Left renal pelvis (tissue), 4 donors: ENCODE measurements at places on chromosomes 3 and 15. TPM values are rescaled to one million over a fixed set of nuclear protein-coding genes. Genes with fewer than 3 reads are reported as not detected.

- DNase-seq: no peak
These were observed 51.2 kb downstream of the CFAP20DC start for GRCh38 chr3:58998476-58999117.

GRCh38 chr3:128445357-128445756 lies 21.3 kb downstream of the DNAJB8 start:
- no peak for DNase-seq

DNA sequence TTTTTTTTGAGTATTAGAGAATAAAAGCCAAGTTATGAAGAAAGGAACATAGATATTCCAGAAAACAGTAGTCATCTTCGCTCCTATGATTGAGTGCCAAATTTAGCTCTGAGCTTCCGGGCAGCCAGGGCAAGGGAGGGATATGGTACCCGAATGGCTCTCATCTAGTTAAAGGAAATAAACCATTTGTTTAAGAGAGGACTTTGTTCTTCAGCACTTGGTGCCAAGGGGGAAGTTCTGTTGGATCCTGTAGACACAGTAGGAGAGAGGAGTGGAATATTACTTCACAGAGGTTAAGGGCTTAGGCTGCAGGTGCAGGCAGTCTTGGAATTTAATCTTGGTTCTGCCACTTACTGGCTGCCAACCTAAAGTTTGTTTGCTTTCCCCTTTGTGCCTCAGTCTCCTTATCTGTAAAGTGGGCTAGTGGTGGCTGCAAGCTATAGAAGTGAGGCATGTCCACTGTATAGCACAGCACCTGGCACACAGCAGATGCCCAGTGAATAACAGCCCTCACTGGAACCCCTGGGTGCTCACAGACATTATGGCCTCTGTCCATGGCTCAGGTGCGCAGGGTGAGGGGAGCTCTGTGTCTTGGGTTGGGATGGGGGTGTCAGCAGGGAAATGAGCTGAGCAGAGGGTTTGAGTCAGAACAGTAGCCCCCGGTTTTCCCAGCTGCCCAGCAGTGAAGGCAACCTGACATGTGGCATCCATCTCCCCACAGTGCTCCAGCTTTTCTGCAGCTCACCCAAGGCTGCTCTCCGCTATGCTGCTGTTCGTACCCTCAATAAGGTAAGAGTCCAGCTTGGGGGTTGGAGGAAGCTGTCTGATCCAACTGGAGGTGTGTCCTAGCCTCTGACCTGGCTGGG lies 10.4 kb downstream of the COPG1 start:
- no peak for DNase-seq

DNA sequence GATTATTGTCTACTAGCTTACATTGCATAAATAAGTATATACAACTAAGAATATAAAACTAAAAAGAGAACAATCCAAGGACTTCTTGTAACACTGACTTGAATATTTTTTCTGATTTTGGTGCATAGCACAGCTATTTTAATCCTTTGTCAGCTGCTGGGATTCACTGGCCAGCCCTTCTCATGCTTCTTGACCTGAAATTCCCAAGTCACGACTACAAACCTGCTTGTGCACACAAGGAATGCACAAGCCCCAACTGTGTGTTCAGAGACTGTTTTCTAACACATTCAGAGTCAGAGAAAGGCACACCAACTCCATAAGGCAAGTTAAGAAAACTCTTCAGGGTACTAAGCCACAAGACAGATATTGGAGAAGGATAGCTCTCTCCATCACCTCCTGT lies 80.9 kb downstream of the TNIK start:
- no peak for DNase-seq

DNA sequence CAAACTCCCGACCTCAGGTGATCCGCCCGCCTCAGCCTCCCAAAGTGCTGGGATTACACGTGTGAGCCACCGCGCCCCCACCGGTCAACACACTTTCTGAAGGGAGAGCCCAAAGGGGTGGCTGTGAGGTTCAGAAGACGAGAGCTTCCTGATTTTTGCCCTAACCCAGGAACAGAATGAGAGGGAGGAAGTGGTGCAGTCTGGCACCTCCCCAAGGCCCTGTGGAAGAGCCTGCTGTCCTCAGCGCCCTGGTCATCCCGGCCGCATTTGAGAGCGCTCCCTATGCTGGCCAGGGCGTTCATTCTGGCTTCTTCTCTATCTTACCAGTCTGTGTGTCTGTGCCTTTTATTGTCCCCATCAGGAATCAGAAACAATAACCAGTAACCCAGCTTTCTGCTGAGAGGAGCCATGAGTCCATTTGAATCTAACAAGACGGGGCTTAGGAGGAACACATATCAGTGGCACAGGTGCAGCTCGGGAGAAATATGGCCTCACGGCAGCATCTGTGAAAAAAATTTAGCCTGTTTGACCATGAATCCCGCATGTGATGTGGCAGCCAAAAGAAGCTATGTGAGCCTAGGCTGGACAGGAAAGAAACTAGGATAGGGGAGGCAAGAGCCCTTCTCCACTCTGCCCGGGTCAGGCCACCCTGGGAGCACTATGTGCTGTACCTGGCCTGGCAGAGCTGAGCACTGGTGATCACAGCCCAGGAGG lies 12.9 kb downstream of the BDH1 start:
- DNase-seq: no peak

DNA sequence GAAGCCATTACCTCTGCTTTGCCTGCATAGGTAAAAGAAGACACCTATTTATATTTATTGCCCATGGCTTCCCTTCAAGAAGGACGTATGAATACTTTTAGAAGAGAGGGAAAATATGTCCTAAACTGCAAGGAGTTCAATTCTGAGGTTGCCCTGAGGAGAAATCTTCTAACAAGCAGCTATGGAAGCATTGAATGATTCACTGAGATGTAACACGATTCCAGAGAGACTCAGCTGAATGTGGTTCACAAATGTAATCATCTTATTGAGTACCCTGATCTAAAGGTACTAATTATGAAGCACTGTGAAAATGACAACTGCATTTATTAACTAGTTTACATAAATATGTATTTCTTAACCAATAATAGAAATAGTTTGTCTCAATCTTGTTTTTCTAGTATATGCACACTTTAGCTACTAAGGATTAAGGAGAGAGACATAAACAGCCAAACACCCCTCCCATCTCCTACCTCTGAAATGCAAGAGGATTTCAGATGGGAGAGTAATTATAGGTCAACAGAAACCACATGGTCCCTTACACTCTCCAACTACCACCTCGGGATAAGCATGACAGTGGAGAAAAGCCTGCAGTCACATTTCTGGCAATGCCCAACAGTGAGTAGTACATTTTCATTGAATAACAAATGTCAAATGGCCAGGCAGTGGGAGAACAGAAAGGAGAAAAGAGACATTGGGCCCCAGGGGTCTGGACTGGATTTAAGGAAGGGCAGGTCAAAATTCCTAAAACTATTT lies 506.2 kb upstream of the IL12A start:
- DNase-seq: no peak

GRCh38 chr3:184748219-184749135 lies 36.6 kb upstream of the MAGEF1 start:
- DNase-seq: no peak

- peak; percentile 57 for DNase-seq
These were observed 99.4 kb downstream of the FBLN2 start for GRCh38 chr3:13648060-13649001.

GRCh38 chr15:88563638-88564037 lies 17.2 kb upstream of the DET1 start:
- DNase-seq: no peak

DNA sequence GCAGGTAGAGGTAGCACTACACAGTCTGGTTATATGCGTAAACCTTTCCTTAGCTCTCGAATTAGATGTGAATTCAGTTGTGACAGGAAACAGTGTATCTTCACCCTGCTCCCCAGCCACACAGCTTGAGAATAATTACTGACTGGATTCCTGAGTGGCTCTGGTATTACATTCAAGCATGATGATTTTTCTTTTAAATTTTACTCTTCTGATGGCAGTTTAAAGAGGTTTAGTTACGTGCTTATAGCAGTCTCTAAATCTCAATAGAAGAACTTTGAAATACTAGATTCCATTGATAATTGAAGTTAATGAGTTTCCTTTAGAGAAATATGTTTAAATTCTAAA lies 98.8 kb downstream of the FNDC3B start:
- no peak for DNase-seq

- DNase-seq: no peak
These were observed 452.1 kb upstream of the PPP2R3A start for GRCh38 chr3:135513106-135514059.

- DNase-seq: no peak
These were observed 188.8 kb downstream of the TAFA4 start for GRCh38 chr3:68743521-68743920.

DNA sequence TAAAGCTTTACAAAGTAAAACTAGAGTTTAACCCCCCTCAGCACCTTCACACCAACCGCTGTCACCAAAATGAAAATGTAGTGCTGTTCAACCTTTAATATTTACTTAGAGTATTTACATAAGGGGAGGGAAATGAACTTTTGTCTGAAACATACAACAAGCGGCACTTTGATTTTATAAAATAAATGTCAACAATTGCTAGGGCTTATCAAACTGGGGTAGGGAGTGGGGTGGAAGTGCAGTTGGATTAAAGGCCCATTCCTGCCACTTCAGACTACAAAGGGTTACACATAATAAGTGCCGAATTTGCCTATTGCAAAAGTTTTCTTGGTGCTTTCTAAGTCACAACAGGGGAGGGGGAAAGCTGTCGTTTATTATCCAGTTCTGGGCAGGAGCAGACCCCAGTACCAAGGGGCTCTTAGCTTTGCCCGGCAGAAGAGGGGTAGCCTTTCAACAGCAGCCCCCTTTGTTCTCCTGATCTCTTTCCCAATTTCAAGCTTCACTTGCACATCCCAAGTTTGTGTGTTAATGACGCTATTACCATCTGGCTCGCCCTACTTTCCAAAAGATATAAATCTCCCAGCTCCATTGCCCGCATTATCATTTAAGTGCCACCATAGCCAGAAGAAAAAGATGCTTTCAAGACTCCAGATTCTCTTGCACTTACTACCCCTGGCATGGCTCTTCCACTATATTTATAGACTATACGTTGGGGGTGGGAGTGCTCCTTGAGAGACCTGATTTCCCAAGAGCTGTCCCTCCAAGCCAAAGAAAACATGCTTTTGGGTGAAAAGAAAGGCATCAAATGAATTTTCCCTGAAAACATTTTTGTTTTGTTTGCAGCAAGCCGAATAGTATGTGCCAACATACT lies 17.0 kb downstream of the SOX2 start:
- no peak for DNase-seq

- DNase-seq: no peak
These were observed 154.2 kb downstream of the RAB11A start for GRCh38 chr15:66023311-66023972.

- DNase-seq: no peak
These were observed 10.4 kb downstream of the ARMC8 start for GRCh38 chr3:138197524-138197923.

DNA sequence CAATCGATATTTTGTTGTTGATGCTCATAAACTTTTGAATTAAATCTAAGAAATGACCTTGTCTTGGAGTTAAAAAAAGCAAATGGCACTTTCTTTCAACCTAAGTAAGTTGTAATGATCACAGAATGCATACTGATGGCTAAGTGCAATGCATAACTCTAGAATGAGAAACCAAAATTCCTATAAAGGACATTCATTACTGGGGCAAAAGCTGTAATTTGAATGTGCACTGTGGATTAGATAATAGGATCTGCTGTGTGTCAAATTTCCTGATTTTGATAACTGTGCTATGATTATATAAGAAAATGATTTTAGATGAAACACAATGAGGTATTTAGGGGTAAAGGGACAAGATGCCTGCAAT lies 14.3 kb downstream of the SIAH2 start:
- no peak for DNase-seq

DNA sequence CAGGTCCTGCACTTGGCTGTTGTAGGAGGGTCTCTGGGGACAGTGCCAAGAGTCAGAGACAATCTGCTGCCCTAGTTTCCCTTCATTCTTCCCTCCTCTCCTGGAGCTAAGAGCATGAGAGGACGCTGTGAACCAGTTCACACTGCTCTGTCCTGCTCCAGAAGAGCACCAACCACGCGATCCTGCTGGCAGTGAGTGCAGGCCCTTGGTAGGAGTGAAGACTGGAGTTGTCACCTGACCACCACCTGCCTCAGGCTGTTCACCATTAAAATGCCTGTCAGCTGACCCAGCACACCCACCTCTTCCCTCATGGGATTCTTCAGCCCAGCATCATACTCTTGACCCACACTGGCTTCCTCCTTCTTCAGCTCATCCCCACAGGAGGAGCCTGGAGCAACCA lies 2.9 kb downstream of the TM6SF1 start:
- no peak for DNase-seq

DNA sequence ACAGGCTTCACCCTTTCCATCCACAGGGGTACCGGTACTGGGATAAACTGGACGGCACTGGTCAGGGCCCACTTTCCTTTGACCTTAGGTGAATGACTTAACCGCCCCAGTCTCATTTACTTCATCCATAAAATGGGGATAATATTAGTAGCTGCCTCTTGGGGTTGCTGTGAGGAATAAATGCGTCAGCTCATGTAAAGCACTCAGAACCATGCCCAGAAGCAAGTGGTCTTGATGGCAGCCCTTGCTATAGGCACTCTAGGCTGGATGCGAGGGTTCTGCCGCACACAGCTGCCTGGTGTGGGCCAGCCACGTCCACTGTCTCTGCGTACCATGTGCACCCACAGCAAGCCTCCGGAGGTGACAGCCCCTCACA lies 32.2 kb upstream of the FBLN2 start:
- no peak for DNase-seq

GRCh38 chr3:63076357-63076756 lies 201.1 kb upstream of the CADPS start:
- no peak for DNase-seq

GRCh38 chr3:38538773-38539353 lies 42.7 kb downstream of the EXOG start:
- no peak for DNase-seq

DNA sequence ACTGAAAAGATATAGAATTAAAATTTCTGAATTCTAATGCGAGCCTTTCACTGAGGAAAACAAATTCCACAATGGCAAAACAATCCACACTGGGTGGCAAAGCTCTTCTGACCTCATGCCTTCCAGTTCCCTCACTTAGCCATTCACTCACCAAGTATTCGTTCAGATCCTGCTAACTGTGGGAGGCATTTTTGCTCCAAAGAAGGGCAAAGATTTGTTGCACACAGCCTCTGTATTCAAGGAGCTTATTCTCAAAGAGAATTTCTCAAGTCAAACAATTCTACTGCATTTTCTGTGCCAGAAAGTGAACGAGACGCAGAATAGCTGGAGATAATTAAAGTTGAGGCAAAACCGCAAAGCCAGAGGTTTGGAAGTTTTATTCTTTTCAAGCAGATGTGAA lies 77.3 kb downstream of the CPNE4 start:
- no peak for DNase-seq

- no peak for DNase-seq
These were observed 1.8 kb downstream of the BCL6 start for GRCh38 chr3:187743195-187744141.

- DNase-seq: peak; percentile 53
These were observed 1.2 kb downstream of the MECOM start for GRCh38 chr3:169662132-169662842.

The LIPH gene
- polyA plus RNA-seq: 1.4 TPM

The PCCB gene
- polyA plus RNA-seq: 72.7 TPM

The LMOD3 gene
- 0.09 TPM for polyA plus RNA-seq

The GOLGA8S gene
- 1.3 TPM for polyA plus RNA-seq

The MAP6D1 gene
- 0.47 TPM for polyA plus RNA-seq

The FBXL2 gene
- 33.3 TPM for polyA plus RNA-seq

The LRRIQ4 gene
- 0.50 TPM for polyA plus RNA-seq

The ENTPD3 gene
- polyA plus RNA-seq: 2.1 TPM

The GPR62 gene
- polyA plus RNA-seq: 0.57 TPM

The MESP1 gene
- polyA plus RNA-seq: 1.1 TPM

The DPPA2 gene
- polyA plus RNA-seq: 0.85 TPM

The AGBL1 gene
- 0.09 TPM for polyA plus RNA-seq

The DUOXA2 gene
- polyA plus RNA-seq: not detected

The GOLGA6L7 gene
- polyA plus RNA-seq: 0.85 TPM
